ENCODE measurements at places on chromosomes 12 and 14.

- DNase-seq = no peak
These were observed 16.2 kb downstream of the PLEKHD1 start for GRCh38 chr14:69500736-69501135.

- DNase-seq = no peak
These were observed 36.8 kb downstream of the IL31 start for GRCh38 chr12:122137229-122137628.

GRCh38 chr12:109962398-109962797 lies 33.8 kb downstream of the GIT2 start:
- no peak for DNase-seq

DNA sequence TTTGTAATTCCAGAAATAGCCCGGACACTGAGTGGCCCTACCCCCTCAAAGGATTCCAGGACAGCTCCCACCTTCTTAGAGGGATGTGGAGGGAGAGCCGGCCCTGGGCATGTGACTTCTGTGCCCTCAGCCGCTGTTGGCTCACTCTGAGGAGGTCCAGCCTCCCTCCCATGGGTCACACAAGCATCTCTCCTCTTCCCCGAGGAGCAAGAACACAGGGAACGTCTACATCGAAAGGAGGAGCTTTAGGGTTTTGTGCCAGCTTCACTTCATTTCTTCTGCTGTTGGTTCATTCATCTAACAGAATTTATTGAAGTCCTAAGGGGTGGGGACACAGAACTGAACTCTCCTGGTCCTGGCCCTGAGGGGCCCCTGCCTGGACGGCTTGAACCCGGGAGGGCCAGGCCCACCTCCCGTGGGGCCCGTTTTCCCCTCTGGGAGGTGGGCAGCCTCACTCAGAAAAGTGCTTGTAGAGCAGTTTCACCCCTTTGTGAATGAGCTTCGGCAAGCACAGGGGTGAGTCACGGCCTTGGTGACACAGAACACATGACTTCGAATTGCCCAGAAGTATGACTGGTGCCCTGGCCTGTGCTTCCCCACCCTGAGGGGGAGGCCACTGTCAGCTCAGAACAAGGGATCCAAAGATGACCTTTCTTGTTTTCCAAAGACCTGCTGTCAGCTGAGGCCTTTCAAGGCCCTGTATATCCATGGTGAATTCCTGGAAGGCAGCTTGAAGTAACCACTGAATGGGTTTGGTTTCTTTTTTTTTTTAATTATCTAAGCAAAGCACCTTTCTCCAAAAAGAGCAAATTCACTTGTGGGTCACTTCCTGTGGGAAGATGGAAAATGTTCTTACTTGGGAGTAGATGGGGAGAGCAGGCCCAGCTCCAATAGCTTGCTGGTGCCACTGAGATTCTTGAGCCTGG lies 39.2 kb downstream of the NFKBIA start:
- peak; percentile 63 for DNase-seq

- no peak for DNase-seq
These were observed 53.1 kb downstream of the PARP11 start for GRCh38 chr12:3820122-3820521.

GRCh38 chr14:85040046-85040685 lies 489.8 kb upstream of the FLRT2 start:
- DNase-seq = no peak

GRCh38 chr14:104973135-104973384 lies 5.1 kb downstream of the AHNAK2 start:
- DNase-seq = no peak

DNA sequence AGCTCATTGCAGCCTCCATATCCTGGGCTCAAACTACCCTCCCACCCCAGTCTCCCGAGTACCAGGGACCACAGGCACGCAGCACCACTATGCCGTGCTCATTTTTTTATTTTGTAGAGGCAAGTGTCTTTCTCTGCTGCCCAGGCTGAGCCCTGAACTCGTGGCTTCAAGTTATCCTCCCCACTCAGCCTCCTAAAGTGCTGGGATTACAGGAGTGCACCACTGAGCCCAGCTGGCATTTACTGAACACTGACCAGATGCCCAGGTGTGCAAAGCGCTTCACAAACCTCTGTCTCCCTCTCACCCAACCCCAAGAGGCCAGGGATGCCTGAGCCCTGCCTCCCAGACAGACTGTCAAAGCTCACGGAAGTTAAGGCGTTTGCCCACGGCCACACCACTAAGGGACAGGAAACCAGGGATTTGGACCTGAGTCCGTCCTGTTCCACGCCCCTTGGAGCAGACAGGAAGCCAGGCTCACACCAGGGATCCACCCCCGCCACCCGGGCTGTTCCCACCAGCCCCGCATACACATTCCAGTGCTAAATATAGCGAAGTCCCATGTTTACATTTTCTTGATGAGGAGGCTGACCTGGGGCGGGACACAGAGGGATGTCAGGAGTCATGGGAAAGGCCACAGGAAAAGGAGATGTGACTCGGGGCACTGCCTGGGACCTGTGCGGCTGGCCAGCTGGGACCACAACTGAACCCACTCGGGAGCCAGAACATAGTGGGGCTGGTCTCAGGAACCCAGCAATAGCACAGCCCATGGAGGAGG lies 51.2 kb downstream of the TESC start:
- DNase-seq = no peak

- DNase-seq = no peak
These were observed 54.6 kb downstream of the TSPAN11 start for GRCh38 chr12:30980955-30981662.

- no peak for DNase-seq
These were observed 331 bp downstream of the NCKAP1L start for GRCh38 chr12:54497883-54498282.

DNA sequence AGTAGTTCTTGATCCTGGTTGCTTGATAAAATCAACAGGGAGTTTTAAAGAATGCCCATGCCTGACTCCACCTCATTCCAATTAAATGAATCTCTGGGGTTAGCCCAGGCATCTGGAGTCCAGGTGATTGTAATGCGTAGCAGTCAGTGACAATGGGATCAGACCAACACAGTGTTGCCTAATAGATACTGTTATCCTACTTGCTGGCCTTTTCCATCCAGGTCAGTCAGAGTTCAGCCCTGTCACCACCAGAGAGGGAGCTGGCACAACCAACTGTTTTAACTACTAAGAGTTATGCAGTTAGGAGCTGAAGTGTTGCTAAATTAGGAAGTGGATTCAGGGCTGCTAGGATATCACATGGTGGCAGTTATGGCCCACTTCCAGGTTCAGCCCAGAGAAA lies 107.1 kb downstream of the GPR135 start:
- DNase-seq = no peak

DNA sequence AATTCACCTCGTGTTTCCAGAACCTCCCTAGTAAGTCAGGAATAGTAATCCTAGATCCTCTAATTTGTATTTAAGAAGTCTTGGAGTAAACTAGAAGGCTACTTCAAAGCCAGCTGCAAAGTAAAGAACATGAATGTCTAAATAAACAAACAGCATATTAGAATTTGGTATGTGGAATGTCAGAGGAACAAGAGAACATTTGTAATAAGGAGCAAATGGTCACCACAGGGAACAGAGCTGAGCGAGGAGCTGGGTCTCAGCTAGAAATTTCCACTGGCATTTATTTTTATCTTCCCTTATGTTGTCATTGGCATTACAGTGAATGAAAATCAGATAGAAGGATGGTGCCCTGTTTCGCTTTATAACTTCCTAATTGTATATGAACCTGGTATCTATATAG lies 50.2 kb downstream of the FRMD6 start:
- no peak for DNase-seq

GRCh38 chr14:86153480-86153879 lies 623.5 kb downstream of the FLRT2 start:
- no peak for DNase-seq

DNA sequence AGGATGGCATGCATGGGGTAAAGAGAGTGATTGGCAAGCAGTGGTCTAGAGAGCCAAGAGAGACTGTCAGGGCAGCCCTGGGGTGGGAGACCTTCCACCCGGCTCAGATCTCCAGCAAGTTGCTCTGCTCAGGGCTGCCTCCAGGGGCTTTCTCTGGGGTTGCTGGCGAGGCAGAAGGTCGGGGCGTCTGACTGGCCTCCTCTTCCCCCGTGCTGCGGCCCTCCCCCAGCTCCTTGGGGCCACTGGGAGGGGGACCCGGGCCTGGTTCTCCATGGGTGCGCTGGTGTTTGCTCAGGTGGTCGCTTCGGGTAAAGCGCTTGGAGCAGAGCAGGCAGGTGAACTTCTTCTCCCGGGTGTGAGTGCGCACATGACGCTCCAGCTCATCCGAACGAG lies 6.6 kb upstream of the AAAS start:
- no peak for DNase-seq

DNA sequence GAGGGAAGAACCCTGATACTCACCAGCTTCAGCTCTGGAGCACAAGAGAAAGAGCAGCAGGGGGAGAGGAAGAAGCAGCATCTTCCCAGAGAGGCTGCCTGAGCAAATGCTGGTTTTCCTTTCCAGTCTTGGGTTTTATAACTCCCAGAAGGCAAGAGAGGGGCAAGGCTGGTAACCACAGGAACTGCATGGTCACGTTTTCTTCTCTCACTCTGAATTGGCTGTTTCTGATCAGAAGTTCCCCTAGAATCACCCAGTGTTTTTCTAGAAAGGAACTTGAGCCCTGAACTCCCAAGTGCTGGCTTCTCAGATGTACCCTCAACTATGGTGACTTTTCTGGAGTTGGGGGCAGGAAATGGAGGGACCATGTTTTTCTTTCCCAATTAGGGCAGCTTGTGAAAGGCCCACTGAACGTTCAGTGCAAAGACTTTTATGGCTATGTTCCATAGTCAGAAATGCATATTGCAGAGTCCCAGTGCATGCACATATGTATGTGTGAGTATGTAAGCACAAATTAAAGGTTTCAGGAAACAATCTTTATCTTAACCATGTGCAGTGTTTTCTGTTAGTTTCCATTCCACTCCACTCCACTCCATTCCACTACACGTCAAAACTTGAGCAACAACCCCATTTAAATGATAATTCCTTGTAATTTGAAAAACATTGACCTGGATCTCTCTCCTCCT lies at the start of gene CMA1:
Gene CMA1 (minus strand): TSS at position 111 of the 686 bp plus-strand sequence. CDS start 30 bp downstream, at position 81.
- no peak for DNase-seq

DNA sequence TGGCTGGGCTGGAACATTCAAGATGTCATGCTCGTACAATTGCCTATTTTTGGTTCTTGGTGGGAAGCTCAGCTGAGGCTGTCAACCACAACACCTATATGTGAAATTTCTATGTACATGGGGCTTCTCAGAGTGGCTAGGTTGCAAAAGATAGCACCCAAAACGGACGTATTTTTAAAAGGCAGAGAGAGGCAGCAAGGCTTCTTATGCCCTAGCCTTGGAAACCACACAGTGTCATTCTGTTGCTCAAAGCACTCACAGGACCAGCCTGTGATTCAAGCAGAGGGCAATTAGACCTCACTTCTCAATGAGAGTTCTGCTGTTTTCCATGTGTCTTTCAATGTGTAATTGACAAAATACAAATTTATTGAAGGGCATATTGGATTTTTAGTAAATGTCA lies 134.0 kb downstream of the GXYLT1 start:
- no peak for DNase-seq

- DNase-seq = no peak
These were observed 217.5 kb downstream of the DPY19L2 start for GRCh38 chr12:63450816-63451215.

- DNase-seq = no peak
These were observed 23.1 kb upstream of the DLK1 start for GRCh38 chr14:100703386-100704220.

GRCh38 chr12:22409377-22410164 lies 75.1 kb upstream of the ST8SIA1 start:
- DNase-seq = peak; percentile 75

DNA sequence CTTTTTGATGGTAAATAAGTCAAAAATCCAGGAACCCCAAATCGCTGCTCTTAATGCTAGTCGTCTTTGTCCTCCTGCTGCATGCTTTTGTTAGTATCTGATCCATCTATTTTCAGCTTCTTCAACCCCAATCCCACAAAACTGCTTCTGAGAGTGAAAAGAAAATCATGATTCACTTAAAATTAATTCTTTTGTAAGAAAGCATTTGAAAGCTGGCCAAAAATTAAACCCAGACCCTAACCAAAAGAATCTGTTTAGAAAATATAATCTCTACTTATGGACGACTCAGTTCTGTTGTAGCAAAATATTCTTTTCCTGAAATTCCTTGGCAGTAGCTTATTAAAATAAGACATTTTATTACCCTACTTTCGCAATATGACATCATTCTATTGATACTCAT lies 443.6 kb upstream of the SYT1 start:
- DNase-seq = no peak

DNA sequence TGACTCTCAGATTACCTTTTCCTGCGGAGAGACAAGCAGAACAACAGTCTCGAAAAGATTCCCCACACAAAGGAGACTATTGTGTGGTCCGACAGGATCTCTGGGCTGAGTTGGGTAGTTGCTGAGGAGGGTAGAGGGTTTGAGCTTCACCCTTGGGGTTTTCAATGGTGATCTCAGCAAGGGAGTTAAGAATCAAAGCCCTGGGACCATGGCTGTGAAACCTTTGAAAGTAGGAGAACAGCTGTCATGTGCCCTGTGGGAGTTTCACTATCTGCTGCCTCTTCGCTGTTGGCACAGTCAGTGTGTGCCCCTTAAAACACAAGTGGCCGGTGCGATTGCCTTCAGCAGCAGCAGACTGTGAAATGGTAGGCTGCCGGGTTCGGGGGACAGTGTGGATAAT lies 14.2 kb upstream of the PLEK2 start:
- no peak for DNase-seq

- DNase-seq = no peak
These were observed 296.2 kb upstream of the FLRT2 start for GRCh38 chr14:85233756-85234155.

DNA sequence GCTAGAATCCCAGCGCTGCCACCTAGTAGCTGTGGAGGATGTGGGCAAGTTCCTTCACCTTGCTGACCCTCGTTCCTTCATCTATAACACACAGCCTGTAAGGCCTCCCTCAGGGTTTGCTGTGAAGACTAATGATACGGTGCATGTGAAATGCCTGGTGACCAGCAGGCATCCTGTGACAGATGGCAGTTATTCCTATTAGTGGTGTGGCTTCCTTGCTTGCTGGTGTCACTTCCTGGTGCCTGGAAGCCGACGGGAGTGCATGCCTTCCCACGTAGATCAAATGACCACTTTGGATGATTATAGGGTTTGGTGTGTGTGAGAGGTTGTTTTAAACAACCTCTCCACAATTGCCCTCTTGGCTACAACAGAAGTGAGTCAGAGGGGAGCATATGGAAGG lies 894.9 kb downstream of the VRK1 start:
- no peak for DNase-seq

GRCh38 chr12:67508830-67509229 lies 139.7 kb upstream of the DYRK2 start:
- no peak for DNase-seq

- no peak for DNase-seq
These were observed 6.1 kb downstream of the ERBB3 start for GRCh38 chr12:56086096-56086495.

- DNase-seq = peak; percentile 21
These were observed 572 bp upstream of the RASSF8 start for GRCh38 chr12:25957793-25958427.

DNA sequence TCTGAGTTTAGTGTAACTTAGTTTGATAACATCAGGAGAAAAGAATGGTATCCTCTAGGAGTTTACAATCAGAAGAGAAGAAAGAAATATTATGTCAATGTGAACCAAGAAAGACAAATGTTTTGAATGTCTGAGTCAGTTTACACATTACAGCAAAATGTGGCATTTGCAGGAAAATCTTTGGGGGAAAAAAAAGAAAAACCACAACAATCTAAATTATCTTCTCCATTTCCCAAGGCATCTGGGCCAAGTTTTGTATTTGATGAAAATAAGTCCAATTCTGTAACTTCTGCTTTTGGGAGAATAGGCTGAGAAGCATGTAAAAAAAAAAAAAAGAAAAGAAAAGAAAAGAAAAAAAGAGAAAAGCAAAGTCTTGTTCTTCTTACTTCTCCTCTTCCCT lies 58.8 kb upstream of the FLRT2 start:
- DNase-seq = no peak

GRCh38 chr12:754473-754820 lies 2.1 kb downstream of the WNK1 start:
- no peak for DNase-seq

Data from GM20000 (cell line).